Effector memory CD8-positive, alpha-beta T cell (primary cell): ENCODE measurements at places on chromosomes 1 and 21.

DNA sequence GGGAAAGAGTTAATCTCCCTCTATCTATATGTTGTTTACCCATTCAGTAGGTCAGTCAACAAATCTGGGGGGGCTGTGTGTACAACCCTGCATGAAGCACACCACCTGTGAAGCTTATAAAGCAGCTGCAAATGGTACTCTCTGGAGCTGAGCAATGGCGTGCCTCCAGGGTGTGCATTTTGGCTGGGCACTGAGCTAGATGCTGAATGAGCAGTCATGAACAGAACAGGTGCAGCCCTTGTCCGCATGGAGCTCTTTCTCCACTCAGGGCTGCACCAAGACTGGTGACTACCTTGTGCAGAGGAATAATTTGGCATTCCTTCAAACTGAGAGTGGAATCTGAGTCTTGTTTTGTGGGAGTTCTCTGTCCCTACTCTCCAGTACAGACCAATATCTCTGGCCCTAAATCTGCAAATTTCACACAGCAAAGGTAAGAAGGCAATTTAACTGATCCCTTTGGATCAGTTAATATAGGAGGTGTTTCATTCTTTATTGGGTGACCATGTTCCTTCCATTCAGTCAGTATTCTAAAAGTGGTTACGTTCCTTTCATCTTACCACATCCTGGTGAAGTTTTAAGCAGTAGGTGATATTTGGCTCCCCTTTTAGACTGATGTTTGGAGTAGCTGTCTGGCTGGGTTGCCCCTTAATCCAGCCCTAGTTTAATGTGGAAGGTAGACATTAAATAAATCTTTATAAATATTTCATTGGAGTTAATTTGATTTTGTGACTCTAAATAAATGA is 76.0 kb downstream of the GPR88 start:
- DNase-seq = no peak

DNA sequence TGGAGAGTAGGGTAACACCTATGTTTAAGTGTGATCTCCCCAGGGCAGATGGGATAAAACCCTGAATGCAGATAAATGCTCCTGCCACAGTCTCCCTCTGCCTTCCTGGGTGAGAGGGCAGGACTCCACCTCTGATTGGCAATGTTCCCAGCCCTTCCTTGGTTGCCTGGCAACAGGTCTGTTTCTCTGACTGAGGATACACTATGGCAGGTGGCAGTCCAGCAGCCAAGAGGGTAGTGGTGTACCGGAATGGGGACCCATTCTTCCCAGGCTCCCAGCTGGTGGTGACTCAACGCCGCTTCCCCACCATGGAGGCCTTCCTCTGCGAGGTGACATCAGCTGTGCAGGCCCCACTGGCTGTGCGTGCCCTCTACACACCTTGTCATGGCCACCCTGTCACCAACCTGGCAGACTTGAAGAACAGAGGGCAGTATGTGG is at the start of gene DCDC2B:
Gene DCDC2B (plus strand): TSS at position 199 of the 438 bp plus-strand sequence. CDS start 5 bp downstream, at position 204.
- DNase-seq = no peak

GRCh38 chr1:167166690-167167075 is 54.0 kb upstream of the POU2F1 start:
- no peak for DNase-seq

DNA sequence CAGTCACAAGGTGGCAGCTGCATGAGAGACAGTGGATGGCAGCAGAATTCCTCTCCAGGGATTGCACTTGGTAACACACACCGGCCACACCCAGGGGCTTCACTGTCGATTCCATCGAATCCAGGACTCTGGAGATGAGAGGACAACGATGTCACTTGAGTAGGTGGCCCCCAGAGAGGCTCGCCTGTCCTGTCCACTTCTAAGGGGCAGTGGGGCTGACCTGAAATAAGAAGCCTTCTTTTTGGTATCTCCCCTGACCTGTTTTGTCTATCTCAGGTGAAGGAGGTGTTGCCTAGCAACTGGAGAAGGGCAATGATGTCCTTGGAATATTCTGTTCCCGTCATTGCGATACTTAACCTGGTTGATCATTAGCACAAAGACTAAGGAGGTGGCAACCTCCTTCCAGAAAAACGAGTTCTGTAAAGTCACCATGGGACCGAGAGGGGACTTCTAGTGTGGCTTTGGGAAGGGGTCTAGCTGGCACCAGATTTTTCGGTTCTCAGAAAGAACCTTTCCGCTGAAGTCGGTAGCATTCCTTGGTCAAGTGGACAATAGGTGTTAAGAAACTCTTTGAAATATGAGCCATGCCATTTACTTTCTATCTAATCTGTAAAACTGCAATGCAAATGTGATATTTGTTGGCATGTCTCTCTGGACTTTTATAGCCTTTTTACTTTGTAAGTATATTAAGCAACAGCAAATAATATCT is 85.2 kb upstream of the TMPRSS2 start:
- DNase-seq = no peak

GRCh38 chr1:169931795-169932231 is 38.1 kb upstream of the SCYL3 start:
- no peak for DNase-seq

DNA sequence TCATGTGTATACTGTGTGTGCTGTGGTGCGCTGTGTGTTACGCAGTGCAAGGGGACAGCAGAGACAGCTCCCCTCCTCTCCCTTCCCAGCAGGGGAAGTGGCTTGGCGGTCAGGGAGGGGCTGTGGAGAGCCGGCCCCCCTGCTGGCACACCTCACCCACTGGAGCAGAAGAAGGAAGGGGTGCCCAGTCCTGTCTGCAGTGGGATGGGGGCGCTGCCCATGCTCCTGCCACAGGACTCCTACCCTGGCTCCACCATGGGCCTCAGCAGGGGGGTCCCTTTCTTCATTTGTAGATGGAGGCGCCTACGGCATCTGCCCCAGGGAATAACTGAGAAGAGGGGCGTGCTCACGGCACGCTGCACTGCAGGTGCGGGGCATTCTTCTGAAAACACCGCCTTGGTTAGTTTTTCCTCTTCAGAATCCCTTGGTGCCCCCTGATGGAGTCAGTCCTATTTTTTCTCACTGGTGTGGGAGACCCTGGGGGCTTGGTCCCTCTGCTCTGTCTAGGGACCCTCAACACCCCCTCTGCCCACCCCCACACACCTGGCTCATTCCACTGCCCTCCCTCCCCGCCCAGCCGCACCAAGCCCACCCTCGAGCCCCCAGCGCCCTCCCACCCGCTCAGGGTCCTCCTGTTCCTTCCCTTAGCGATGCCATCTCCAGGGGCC is 13.8 kb upstream of the LDLRAP1 start:
- DNase-seq = no peak

DNA sequence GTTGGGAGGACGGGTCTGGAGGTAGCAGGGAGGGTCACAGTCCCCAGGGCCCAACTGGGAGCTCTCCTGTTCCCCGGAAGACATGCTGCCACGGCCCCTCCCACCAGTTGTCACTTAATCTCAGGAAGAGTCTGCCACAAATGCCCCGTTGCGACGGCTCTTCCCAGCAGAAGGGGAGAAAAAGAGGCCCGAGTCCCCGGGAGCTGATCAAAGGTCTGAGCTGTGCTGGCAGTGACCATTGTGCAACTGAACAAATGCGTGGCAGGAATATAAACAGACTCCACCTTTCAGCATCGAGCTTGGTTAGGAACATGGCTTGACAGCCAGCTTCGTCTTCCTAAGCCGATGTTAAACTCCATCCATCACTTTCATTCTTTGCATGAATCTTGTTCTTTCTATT is 27.8 kb upstream of the ZBTB21 start:
- no peak for DNase-seq

DNA sequence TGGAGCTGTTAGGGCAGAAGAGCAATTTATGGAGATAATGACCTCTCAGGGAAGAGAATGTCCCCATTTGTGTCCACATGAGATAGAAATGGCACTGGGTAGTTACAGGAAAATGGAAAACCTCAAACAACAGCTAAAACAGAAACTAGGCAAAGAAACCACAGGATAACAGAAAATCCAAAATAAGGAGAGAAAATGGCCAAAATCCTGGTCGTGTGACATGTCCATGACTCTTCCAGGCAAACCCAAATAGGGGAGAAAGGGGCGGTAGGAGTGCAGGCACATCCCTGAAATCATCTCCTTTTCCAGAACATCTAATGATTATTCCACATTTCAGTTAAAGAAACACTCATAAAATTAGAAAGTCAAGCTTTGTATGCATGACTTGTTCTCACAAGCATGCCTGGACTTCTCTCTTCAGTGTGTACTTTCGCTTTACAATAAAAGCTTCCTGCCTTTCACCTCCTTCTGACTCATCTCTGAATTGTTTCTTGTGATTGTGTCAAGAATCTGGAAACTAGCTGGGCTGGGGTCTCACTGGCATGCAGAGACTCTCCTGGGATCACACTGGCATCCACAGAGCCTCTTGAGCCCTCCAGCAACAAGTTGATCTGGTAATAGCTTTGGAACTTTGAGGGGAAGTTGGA is 171.4 kb upstream of the ZP4 start:
- DNase-seq = no peak

- no peak for DNase-seq
Observed at GRCh38 chr1:13818926-13819325, 118.9 kb downstream of the PRDM2 start.

DNA sequence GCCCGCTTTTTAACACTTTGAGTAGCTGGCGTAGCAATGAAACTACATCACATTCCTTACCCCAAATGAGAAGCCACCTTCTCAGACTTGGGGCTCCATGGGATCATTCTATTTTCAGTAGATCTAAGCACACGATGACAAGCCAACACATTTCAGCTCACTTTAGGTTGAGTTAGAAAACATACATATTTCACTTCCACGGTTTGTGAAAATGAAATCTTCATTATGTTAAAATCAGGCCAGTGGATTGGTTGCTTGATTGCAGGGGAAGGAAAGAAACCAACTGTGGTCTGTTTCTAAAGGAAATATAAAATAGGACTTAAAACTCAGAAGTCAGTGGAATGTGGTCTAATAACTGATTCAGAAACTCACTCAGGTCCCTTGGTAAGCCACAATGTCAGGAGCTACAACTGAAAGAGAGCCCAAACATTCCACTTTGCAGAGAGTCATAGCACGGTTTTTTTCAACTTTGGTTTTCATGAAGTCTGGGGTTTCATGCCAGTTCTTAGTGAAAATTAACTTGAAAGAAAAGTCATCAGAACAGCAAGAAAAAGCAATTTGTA is 82.3 kb upstream of the TIAM1 start:
- DNase-seq = no peak
